ENCODE measurements at places on chromosomes 2 and 18.

DNA sequence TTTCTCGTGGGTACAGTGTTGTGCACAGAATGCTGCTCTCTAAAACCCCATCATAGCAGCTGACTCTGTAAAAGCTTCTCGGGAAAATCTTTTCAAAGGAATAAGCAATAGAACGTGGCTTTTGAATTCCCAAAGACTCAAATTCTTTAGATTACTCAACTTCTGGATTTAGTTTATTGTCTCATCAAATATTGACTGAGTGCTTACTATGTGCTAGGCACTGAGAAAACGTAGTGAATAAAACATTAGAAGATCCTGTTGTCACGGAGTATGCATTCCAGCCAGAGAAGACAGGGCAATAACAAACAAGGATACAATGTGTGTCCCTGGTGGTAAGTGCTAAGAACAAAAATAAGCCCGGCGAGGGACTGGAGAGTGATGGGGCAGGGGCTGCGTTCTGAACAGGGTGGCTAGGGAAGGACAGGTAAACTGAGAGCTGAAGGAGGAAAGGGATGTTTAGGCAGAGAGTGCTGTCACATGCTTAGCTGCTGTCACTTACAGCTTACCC is 178.2 kb upstream of the SIX3 start:
- DNase-seq: no peak

DNA sequence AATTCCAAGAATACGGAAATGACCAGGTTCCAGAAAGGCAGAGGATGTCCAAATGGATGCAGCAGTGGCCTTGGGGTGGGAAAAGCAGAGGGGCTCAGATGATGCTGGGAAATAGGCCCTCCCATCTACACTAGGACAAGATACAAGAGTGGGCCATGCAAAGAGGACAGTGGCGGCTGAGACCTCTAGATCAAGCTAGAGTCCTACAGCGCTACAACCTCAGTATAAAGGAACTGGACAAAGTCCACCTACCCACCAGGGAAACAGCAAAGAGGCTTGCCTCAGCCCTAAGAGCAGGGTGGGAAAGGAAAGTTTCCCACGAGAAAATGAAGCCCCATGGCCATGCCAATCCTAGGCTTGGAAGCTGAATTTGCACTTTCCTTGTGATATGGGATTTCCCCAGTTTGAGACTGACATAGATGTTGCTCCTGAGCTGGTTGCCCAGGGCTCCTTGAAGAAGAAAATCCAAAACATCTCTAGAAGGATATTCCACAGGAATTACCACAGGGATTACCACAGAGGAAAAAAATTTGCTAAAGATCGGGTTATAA is 282.2 kb downstream of the MREG start:
- no peak for DNase-seq

DNA sequence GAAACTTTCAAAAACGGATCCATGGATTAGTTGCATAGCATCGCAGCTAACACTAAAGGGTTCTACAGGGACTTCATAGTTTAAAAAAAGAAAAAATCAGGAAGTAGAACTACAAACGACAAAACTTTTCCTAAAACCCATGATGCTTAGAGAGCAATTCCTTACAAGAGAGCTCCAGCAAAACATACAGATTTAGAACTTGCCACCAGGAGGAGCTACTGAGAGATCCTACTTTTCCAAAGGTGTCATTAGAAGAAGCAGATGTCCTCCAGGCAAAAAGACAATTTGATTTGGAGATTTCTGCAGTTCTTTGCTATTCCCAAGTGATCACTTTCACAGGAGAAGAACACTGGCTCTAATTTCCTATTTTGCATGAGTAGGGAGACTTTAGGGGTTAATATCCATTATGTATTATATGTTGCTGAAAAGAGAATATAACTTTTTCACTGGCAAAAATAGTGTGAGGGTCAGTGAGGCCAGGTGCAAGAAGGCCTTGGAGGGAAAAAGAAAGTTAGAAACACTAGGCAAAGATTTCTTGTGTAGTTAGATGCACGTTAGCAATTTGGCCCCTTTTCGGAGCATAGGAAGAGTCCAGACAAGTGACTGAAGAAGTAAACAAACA is 436.2 kb downstream of the SUCLG1 start:
- peak; percentile 73 for DNase-seq

DNA sequence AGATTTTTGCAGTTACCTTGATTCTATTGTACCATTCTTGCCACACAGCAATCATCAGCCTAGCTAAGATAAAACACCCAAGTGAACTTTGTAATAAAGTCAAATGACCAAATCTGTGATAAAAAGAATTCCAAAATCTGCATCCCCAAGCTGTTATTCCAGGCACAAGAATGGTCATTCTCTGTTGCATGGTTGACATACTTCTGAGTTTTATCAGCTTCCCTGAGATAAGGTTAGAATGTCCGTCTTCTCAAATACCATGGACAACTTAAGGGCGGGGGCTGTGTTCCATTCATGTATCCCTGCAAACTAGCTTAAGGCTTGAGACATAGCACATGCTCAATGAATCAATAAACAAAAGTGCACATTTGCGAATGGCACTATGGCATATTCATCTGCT is 8.1 kb upstream of the BMP10 start:
- DNase-seq: no peak

DNA sequence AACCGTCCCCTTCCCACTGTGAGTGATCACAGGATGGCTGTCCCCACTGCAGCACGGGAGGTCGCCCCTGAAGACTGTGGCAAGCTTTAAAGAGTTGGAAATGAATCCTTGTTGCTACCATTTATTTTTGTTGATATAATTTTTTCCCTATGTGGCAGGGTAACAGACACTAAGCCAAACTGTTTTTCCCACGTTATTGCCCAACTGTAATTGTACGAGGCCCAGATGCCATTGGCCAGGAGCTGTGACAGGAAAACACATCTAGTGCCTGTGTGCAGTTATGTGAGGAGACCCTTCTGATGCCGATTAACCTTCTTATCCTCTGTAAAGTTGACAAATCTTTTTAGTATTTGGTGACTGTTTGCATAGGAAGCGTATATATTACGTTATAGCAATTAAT is 44.2 kb downstream of the MRPS9 start:
- no peak for DNase-seq

- DNase-seq: no peak
Measured at GRCh38 chr18:23864624-23865023, 149.9 kb upstream of the TTC39C start.

DNA sequence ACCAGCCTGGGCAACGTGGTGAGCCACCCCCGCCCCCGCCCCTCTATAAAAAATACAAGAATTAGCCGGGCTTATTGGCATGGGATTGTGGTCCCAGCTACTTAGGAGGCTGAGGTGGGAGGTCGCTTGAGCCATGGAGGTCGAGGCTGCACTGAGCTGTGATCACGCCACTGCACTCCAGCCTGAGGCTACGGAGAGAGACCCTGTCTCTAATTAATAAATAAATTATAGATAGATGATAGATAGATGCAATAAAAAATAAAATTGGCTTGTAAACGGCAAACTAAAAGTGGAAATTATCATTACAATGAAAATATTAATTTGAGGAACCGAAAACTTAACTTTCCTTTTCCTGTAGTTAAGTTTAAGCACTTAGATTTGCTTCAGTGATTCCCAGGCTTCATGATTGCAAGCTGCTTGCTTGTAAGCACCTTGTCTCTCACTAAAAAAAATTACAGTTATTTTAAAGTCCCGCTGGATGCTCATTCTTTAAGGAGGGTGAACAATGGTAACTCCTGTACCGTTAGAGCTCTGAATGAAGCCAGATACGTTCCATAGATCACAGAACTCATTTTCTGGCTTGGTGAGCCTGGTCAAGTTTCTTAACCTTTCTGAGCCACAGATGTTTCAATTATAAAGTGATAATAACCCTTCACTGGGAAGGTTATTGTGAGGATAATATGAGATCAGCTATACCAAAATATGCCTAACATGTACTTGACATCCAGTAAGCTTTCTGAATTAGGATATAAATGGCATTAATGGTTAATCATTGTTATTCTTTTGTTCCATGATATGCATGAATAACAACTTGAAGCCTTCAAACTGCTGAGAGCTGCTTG is 9.3 kb upstream of the NARS1 start:
- no peak for DNase-seq

GRCh38 chr2:29253-29652 is 17.1 kb downstream of the FAM110C start:
- DNase-seq: no peak

DNA sequence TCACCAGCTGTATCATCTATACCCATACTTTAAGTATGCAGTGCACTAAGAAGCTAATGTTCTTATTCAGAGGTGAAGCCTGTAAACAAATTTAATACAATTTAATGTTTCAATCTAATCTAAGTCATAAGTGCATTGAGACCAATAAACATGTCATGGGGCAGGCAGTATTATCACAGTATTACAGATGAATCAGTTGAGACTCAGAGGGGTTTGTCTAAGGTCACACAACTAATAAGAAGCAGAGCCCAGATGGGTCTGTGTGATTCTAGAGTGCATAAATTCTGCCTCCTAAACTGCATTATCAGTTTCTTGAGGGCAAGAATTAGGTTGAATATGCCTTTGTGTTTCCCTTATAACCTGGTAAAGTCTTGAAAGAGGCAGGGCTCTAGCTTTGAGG is 140.9 kb upstream of the RNF152 start:
- DNase-seq: no peak

DNA sequence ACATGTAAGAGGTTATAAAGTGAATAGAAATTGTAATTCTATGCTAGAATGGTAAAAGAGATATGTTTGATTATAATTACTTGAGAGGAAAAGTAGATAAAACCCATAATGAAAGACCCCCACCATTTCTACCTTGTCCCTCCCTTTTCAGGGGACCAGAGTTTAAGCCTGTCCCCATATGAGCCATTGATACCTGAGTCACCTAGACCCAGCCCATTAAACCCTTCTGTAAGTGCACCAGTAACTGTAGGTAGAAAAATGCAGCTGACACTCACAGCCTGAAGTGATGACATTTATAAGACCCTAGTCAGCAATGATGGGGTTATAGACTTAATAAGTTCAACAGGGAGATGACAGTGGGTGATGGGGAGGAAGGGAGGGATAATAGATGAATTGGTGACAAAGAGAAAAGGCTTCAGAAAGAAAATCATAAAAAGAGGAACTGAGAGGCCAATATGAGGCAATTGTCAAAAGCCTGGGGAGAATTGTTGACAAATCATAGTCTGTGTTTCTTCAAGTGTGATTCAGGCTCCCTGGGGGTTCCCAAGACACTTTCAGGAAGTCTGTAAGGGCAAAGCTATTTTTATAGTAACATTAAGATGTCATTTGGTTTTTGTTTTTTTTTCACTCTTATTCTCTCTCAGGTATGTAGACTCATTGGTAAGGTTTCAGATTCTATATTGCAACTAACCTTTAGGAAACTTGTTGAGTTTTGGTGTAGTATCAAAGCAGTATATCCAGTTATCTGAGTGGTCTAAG is 544.2 kb downstream of the SATB2 start:
- no peak for DNase-seq

All from A549 (cell line).